H9 (cell line): ENCODE measurements at places on chromosomes 16 and 17. TPM values are rescaled to one million over a fixed set of nuclear protein-coding genes. Genes with fewer than 3 reads are reported as not detected.

DNA sequence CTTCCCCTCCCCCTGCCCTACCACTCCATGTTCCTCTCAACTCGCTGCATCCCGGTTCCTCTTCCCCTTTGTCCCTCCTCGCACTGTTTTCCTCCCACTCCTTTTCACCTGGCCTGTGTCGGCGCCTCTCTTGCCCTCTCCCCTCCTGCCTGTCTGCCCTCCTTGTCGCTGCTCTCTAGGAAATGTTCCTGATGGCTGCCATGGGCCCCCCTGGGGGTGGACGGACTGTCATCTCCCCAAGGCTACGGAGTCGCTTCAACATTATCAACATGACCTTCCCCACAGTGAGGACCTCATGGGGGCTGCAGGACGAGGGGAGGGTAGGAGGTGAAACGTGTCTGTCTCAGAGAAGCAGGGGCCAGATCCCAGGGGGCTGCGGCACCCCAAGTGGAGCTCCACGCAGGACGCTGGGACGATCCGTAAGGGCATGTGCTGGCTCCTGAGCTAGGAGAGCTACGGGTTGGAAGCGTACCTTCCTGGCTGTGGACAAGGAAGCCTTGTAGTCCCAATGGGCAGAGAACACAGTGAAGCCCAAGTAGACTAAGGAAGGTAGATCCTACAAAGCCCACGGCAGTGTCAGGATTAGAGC lies 39.8 kb upstream of the KDM6B start:
- no peak for DNase-seq

- peak; percentile 56 for DNase-seq
These were observed 405.9 kb upstream of the RBFOX1 start for GRCh38 chr16:6926762-6927161.

- peak; percentile 24 for DNase-seq
These were observed 18.2 kb downstream of the IGF2BP1 start for GRCh38 chr17:49015179-49015923.

DNA sequence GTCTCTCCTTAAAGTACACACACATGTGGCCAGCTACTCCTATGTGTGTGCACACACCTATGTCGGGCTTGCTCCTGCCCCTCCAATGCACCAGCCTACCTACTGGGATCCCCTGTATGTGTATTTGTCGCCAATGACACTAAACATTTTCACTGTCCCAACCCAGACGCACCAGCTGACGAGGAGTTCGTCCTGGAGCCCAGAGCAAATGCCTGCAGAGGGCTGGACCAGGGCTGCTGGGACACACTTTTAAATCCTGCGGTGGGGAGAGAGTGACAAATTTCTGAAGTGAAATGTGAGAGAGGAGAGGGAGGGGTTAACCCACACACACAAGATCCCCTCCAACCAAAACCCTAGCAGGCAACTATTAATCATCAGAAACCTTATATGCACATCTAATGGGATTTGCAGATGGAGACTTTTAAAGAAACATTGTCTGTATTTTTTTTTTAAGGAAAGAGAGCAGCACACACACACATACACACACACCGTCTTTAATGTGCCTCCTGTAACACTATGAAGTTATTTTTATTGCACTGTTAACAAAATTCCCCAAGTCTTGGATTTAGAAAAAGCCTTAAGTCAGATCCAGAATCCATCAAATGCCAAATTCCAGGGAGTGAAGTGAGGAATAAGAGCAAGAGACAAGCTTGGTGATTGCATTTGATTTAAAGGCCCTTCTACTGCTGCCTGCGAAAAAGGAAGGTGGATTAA lies at the start of gene MEOX1:
MEOX1 (minus strand) TSS at position 224 of the 714 bp plus-strand sequence. CDS start 388 bp downstream, outside the sequence.
- DNase-seq: no peak

DNA sequence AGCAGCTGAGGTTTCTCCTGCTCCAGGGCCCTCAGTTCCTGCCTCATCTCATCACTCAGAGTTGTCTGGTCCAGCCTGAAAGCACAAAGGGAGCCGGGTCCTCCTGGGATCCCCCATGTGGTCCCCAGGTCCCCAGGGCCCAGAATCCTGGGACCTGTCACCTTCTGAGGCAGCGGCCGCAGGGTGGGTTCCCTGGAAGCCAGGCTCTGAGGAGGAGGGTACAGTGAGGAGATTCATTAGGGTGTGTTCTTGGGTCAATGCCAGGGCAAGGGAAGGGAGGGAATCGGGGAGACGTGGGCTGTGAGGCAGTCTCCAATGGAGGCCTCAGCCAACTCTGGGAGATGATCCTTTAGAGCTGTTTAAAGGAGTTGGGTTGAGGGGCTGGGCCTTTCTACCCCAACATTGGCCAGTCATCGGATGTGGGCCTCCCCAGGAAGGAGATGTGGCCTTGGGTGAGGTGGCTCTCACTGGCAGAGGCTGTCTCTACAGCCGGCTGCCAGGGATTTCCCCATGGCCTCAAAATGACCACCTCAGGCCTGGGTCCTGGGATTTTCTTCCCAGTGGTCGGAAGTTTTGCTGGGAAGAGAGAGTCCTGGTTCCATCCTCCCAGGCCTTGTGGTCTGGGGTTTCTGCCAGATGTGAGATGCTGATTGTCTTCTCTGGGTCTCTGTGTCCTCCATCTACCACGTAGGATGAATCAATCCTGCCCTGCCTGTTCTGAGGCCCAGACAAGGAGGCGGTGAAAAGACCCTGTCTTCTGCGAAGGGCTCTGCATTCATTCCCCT lies 47.3 kb downstream of the NLRP1 start:
- DNase-seq: no peak

Gene ZDHHC1
- total RNA-seq: 3.0 and 3.7 TPM in 2 replicates

DNA sequence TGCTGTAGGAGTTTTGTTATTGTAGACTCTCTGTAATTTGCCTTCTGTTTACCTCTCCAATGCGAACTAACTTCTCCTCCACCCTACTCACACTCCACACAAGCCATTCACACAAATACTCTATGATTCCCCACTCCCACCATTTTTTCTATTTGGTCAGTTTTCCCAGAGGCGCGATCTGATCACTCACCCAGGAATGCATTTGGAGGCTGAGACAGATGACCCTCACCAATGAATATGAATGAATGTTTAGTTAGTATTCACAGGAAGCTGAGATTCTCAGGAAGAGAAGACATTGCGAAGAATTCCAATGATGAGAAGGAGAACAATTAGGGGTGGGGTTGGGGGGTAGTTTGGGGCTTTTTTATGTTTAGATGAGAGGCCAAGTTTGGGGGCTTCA lies 10.5 kb upstream of the ANKFN1 start:
- no peak for DNase-seq

Gene MARCHF10
- 0.39 TPM in 1 of 2 replicates, not detected in the other for total RNA-seq
